Type B pancreatic cell (in vitro differentiated cells): ENCODE measurements at places on chromosomes 3 and 15. TPM values are rescaled to one million over a fixed set of nuclear protein-coding genes. Genes with fewer than 3 reads are reported as not detected.

- H3K4me1 ChIP-seq: peaks cover 6% of the 10 kb centered on the region
- H3K27me3 ChIP-seq: no peaks in the 10 kb centered on the region
- H3K27ac ChIP-seq: peak overlapping the region; percentile 86
- no peaks in the 10 kb centered on the region for H3K36me3 ChIP-seq
- peak; percentile 87 for DNase-seq
- H3K4me3 ChIP-seq: peak overlapping the region; percentile 91
These were observed 4.0 kb upstream of the SIN3A start for GRCh38 chr15:75455424-75455981.

GRCh38 chr3:46464326-46465195 is at the start of gene LTF:
LTF (minus strand) TSS chr3:46464905; CDS start chr3:46464867, 38 bp downstream.
- H3K4me1 ChIP-seq: no peaks in the 10 kb centered on the region
- H3K36me3 ChIP-seq: no peaks in the 10 kb centered on the region
- no peak within 1 kb of the TSS for H3K27ac ChIP-seq
- H3K4me3 ChIP-seq: no peak within 1 kb of the TSS
- no peak for DNase-seq

GRCh38 chr3:190209533-190209932 is 88.8 kb upstream of the P3H2 start:
- H3K36me3 ChIP-seq: no peaks in the 10 kb centered on the region
- H3K27me3 ChIP-seq: no peaks in the 10 kb centered on the region
- no peak overlapping the region for H3K27ac ChIP-seq
- DNase-seq: no peak

- no peaks in the 10 kb centered on the region for H3K4me1 ChIP-seq
- H3K27me3 ChIP-seq: no peaks in the 10 kb centered on the region
- no peak overlapping the region for H3K4me3 ChIP-seq
These were observed 40.7 kb downstream of the DENND4A start for GRCh38 chr15:65751431-65751830.

DNA sequence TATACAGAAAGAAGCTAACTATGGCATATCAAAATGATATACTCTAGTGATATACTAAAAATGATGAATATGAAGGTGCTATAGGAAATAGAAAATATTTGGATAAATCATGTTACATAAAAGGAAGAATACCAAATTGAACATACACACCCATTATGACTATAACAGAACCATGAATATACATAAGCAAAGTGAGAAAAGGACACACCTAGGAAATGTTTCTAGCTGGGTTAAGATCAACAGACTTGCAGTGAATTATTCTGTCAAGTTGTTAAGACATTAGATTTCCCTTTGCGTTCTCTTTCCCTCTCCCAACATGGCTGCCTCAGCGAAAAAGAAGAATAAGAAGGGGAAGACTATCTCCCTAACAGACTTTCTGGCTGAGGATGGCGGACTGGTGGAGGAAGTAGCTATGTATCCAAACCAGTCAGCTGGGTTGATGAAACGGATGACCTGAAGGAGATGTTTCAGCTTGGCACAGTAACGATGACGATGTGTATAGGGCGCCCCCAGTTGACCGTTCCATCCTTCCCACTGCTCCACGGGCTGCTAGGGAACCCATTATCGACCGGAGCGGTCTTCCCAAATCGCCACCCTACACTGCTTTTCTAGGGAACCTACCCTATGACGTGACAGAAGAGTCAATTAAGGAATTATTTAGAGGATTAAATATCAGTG is 20.2 kb upstream of the PARP14 start:
- peaks cover 20% of the 10 kb centered on the region for H3K27me3 ChIP-seq
- no peaks in the 10 kb centered on the region for H3K4me1 ChIP-seq
- no peak overlapping the region for H3K4me3 ChIP-seq
- peak; percentile 34 for DNase-seq

DNA sequence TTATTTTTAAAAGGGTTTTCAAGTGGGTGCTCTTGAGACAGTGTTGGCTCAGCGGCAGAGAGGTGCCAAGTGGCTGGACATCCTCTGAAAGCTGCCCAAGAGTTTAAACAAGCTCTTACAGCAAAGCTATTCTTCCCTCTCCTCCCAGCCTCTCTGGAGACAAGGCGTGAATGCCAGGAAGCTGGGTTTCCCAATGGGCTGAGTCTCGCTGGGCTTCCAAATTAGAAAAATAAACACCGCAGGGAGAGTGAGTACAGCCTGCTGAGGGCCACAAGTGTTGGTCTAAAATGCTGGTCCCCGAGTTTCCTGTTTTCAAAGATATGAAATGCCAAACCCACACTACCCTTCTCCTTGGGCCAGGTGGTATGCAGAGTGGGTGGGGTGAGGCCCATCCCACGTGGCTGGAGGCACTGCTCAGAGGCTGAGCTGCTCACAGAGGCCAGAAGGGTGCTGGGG is 36.4 kb downstream of the ZDHHC3 start:
- no peaks in the 10 kb centered on the region for H3K4me1 ChIP-seq
- DNase-seq: no peak
- H3K36me3 ChIP-seq: peaks cover 21% of the 10 kb centered on the region
- H3K27me3 ChIP-seq: no peaks in the 10 kb centered on the region

GRCh38 chr15:98174286-98174685 is 213.8 kb downstream of the ARRDC4 start:
- no peak overlapping the region for H3K27ac ChIP-seq
- H3K4me1 ChIP-seq: peaks cover 11% of the 10 kb centered on the region
- no peak for DNase-seq
- peaks cover 27% of the 10 kb centered on the region for H3K27me3 ChIP-seq

KIF23 gene
- 31.8 and 48.1 TPM in 2 replicates for total RNA-seq

GFM1 gene
- 44.5 and 50.2 TPM in 2 replicates for total RNA-seq

CTXN2 gene
- not detected in 2 replicates for total RNA-seq

MUC13 gene
- total RNA-seq: 38.3 and 92.6 TPM in 2 replicates

THAP10 gene
- total RNA-seq: 2.7 and 5.3 TPM in 2 replicates
